ENCODE measurements at places on chromosomes 12 and 14. TPM values are rescaled to one million over a fixed set of nuclear protein-coding genes. Genes with fewer than 3 reads are reported as not detected.

IFNG-AS1 gene
- polyA plus RNA-seq = not detected

ZBTB42 gene
- 8.4 TPM for polyA plus RNA-seq

CLEC4C gene
- 0.15 TPM for polyA plus RNA-seq

ANGEL1 gene
- polyA plus RNA-seq = 34.2 TPM

YEATS4 gene
- 21.7 TPM for polyA plus RNA-seq

LYSET gene
- 23.1 TPM for polyA plus RNA-seq

DNA sequence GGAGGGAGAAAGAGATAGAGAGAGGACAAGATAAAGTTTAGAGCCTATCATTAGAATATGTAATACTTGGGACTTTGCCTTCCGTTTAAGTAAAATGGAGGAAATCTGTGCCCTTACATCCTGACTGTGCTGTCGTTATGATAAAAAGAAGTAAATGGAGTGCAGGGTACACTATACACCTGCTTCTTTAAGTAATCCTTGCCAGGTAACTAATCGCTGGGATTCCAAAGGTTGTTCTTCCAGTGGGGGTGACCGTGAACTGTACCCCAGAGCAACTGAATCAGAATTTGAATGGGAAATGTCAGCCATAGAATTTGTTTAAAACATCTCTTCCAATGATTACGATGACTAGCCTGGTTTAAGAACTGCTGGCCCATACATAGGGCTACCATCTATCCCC, 126.1 kb upstream of the EEA1 start:
- no peaks in the 10 kb centered on the region for H3K27me3 ChIP-seq
- DNase-seq = no peak
- peaks cover under 1% of the 10 kb centered on the region for H3K4me1 ChIP-seq
- no peak overlapping the region for H3K27ac ChIP-seq
- H3K36me3 ChIP-seq = no peaks in the 10 kb centered on the region
- no peak overlapping the region for H3K4me3 ChIP-seq

- no peak for DNase-seq
- H3K4me1 ChIP-seq = no peaks in the 10 kb centered on the region
- no peak overlapping the region for H3K4me3 ChIP-seq
- no peaks in the 10 kb centered on the region for H3K36me3 ChIP-seq
- H3K27me3 ChIP-seq = no peaks in the 10 kb centered on the region
- H3K27ac ChIP-seq = no peak overlapping the region
These were observed 76.4 kb downstream of the GPATCH2L start for GRCh38 chr14:76228138-76228537.

GRCh38 chr14:78673845-78674244, 503.7 kb downstream of the NRXN3 start:
- H3K27me3 ChIP-seq = no peaks in the 10 kb centered on the region
- no peak overlapping the region for H3K27ac ChIP-seq
- H3K4me1 ChIP-seq = no peaks in the 10 kb centered on the region
- DNase-seq = no peak
- H3K36me3 ChIP-seq = no peaks in the 10 kb centered on the region

- H3K36me3 ChIP-seq = no peaks in the 10 kb centered on the region
- H3K4me1 ChIP-seq = no peaks in the 10 kb centered on the region
- no peak for DNase-seq
- no peaks in the 10 kb centered on the region for H3K27me3 ChIP-seq
These were observed 31.9 kb downstream of the CCDC91 start for GRCh38 chr12:28222081-28222700.

DNA sequence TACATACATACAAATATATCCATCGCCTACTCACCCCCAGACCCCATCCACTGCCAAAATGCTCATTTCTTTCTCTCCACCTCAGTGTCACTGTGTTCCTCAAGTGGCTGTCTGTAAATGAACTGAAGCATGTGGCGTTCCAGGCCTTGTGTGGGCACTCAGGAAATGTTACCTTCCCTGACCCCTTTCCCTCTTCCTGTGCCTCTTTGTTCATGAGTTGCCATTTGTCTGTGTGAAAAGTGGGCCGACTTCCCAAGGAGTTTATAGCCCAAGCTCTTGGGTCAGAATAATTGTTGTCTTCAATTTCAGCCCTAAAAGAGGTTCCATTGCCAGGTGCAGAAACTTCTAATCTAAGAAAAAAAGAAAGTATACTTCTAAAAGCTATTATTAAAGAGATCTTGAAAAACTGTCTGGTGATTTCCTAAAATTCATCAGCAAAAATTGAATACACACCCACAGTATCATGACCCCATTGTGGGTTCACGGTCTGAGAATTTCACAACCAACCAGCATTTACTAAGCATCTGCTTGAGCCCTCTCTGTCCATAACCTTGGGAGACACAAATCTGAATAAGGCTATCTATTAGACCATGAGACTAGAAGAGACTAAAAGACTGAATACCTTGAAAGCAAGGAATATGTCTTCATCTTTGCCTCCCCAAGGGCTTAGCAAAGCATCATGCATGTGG, 201.4 kb upstream of the EEA1 start:
- no peak for DNase-seq
- no peak overlapping the region for H3K4me3 ChIP-seq
- H3K27ac ChIP-seq = no peak overlapping the region

DNA sequence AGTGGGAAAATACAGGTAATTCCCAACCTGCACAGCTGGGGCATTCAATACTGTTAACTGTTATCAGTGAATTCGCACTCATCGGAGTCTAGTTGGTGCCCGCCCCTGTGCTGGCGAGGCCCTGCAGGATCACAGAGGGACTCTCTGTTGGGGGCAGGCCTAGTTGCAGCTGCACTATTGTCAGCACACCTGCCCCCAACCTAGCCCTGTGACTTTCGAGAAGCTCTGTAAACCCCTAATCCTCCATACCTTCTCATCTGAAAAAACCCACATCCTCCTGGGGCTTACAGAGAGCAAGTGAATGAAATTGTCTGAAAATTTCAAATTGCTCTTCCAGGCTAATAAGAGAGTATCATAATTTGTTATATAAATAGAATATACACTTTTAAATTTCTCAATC, 132.2 kb upstream of the NUDT4 start:
- H3K27ac ChIP-seq = no peak overlapping the region
- H3K27me3 ChIP-seq = no peaks in the 10 kb centered on the region
- no peak for DNase-seq
- H3K4me3 ChIP-seq = no peak overlapping the region
- no peaks in the 10 kb centered on the region for H3K36me3 ChIP-seq
- H3K4me1 ChIP-seq = peaks cover 28% of the 10 kb centered on the region

GRCh38 chr12:69524755-69525469, 54.7 kb downstream of the FRS2 start:
- no peak for DNase-seq
- no peak overlapping the region for H3K27ac ChIP-seq
- no peaks in the 10 kb centered on the region for H3K27me3 ChIP-seq
- H3K4me1 ChIP-seq = peaks cover 6% of the 10 kb centered on the region
- no peak overlapping the region for H3K4me3 ChIP-seq
- H3K36me3 ChIP-seq = no peaks in the 10 kb centered on the region

DNA sequence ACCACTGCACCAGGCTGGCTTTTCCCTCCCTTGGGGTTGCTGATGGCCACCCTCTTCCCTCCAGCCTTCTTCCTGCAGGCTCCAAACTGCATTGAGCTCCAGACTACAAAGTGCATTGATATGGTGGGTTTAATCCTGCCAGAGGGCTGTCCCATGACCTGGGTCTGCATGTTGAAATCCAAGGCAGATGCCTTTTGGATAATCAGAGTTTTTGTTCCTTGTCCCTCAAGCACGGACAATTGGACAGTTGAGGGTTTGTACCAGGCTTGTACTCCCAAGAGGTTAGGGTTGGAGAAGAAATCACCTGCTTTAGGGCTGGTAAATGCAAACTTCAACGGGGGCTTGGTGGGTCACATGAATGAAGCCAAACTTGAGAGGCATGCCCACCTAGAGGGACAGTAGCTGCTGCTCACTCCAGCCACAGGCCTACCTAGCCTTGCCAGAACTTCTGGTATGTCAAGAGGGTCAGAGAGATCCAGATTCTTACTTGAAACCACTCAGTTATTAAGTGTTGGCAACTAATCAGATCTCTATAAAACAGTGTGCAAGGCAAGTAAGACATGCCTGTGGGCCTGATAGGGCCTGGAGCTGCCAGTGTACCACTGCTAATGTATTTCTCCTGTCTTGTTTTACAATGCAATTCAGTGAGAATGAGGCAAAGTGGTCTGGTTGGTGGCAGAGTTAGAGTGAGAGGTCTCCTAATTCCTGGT, 21.7 kb upstream of the KRT83 start:
- no peaks in the 10 kb centered on the region for H3K36me3 ChIP-seq
- no peak overlapping the region for H3K27ac ChIP-seq
- H3K27me3 ChIP-seq = peaks cover 5% of the 10 kb centered on the region
- no peak for DNase-seq
- no peaks in the 10 kb centered on the region for H3K4me1 ChIP-seq

- H3K27me3 ChIP-seq = no peaks in the 10 kb centered on the region
- no peak overlapping the region for H3K27ac ChIP-seq
- DNase-seq = no peak
- no peaks in the 10 kb centered on the region for H3K4me1 ChIP-seq
- H3K36me3 ChIP-seq = peaks cover 21% of the 10 kb centered on the region
These were observed 62.8 kb downstream of the EXOC5 start for GRCh38 chr14:57205938-57206337.

DNA sequence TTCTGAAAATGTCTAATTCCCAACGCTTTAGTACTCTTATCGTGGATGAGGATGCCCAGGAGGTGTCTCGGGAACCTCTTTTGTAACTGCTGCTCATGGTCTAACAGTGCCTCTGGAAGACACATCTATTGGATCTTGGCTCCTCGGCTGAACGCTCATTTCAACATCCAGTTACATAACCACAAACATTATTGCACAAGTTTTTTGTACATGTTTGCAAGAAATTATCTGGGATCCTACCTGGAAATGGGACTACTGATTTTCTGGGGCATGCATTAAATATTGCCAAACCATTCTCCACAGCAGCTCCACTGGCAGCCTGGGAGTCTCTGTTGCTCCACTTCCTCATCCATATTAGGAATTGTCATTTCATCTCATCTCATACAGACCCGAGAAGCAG, 117.5 kb upstream of the EVL start:
- H3K27ac ChIP-seq = no peak overlapping the region
- peaks cover 15% of the 10 kb centered on the region for H3K4me1 ChIP-seq

DNA sequence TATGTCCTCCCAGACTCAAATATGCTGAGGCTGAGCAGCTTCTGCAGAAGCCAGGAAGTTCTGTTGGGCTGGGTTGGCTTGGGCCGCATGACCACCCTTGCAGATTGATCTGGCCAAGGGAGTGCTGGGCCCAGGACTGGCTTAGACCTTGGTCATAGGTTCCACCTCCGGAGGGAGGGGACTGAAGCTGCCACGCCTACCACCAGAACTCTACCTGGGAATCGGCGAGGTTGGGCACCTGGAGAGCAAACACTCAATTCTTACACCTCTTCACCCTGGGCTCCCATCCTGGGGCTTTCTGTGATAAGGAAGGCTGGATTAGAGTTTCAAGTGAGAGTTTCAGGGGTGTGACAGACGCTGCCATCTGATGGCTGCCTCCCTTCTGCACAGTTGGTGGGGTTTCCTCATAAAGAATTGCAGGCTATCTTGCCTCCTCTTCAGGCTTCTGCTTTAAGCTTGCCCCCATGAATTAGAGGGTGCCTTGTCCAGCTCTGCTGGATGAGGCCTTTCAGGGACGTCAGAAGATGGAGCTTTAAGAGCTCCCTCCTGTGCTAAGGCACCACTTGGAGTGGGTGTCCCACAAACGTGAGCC, 5.8 kb downstream of the SLC24A4 start:
- H3K36me3 ChIP-seq = no peaks in the 10 kb centered on the region
- H3K4me1 ChIP-seq = peaks cover 11% of the 10 kb centered on the region
- no peak overlapping the region for H3K4me3 ChIP-seq
- DNase-seq = peak; percentile 19
- H3K27me3 ChIP-seq = peaks cover 37% of the 10 kb centered on the region
- H3K27ac ChIP-seq = no peak overlapping the region

DNA sequence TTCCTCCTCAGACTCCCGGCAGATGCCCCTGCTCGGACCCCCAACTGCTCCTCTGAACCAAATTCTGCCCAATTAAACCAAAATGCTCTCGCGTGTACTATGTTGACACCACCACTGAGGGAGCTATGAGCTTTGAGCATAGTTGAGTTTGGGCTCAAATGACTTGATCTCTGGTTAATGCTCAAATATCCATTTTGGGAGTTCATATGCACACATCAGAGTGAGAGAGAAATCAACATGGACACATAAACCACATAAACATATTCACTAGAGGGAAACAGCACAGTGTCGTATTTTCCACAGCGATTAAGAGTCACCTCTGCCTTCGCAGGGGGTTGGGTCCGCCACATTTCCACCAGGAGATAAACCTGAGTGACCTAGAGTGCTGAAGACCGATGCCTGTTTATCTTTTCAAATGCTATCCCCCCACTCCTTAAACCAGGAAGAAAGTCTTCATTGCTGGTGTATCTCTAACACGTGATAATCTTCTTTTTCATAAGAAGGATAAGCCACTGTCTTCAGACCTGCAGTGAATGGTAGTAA, 59.4 kb upstream of the FOXN3 start:
- no peak for DNase-seq
- no peaks in the 10 kb centered on the region for H3K27me3 ChIP-seq
- H3K27ac ChIP-seq = no peak overlapping the region
- H3K4me3 ChIP-seq = no peak overlapping the region
- peaks cover 28% of the 10 kb centered on the region for H3K4me1 ChIP-seq

- no peak for DNase-seq
- H3K4me3 ChIP-seq = no peak overlapping the region
- H3K4me1 ChIP-seq = no peaks in the 10 kb centered on the region
These were observed 70.2 kb upstream of the BCL11B start for GRCh38 chr14:99342204-99342603.

DNA sequence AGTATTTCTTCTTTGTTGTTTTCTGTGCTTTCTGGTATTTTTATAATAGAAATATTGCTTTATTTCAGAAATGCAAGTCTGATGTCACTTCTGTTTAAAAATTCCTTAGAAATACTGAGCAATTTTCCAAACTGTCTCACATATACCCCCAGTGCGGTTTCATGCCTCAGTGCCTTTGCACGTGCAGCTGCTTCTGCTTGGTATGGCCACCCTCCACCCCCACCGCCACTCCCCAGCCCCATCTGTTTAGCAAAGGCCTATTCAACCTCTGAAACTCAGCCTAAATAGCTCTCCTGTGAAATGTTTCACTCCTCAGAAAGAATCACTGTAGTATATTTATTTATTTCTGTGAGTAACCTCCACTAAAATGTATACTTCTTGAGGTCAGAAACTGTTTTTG, 52.3 kb downstream of the PPM1H start:
- H3K27ac ChIP-seq = no peak overlapping the region
- no peak overlapping the region for H3K4me3 ChIP-seq
- no peaks in the 10 kb centered on the region for H3K4me1 ChIP-seq
- H3K27me3 ChIP-seq = no peaks in the 10 kb centered on the region
- no peaks in the 10 kb centered on the region for H3K36me3 ChIP-seq

DNA sequence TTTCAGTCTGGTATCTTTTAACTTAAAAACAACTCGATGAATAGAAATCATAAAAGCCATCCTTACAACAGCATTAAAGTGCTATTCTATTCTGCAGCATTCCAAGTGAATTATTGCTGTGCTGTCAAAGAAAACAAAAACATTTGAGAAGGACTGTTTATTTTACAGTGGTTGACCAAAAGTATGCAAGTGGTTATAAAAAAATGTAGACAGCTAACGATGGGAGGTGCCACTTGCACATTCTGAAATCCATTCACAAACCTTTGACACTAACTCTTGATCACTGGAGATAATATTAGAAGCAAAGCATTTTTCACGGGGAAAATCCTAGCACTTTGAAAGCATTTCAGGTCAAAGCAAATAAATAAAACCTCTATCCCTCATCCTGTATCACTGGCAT, 55.6 kb downstream of the HMGA2 start:
- no peak overlapping the region for H3K27ac ChIP-seq
- H3K36me3 ChIP-seq = no peaks in the 10 kb centered on the region
- peaks cover 41% of the 10 kb centered on the region for H3K4me1 ChIP-seq
- no peak overlapping the region for H3K4me3 ChIP-seq
- no peak for DNase-seq

Measured in left lung (tissue), 14 donors.